ENCODE measurements at places on chromosomes 4 and X.

- DNase-seq = no peak
Measured at GRCh38 chrX:10622197-10622596, 1.8 kb upstream of the MID1 start.

DNA sequence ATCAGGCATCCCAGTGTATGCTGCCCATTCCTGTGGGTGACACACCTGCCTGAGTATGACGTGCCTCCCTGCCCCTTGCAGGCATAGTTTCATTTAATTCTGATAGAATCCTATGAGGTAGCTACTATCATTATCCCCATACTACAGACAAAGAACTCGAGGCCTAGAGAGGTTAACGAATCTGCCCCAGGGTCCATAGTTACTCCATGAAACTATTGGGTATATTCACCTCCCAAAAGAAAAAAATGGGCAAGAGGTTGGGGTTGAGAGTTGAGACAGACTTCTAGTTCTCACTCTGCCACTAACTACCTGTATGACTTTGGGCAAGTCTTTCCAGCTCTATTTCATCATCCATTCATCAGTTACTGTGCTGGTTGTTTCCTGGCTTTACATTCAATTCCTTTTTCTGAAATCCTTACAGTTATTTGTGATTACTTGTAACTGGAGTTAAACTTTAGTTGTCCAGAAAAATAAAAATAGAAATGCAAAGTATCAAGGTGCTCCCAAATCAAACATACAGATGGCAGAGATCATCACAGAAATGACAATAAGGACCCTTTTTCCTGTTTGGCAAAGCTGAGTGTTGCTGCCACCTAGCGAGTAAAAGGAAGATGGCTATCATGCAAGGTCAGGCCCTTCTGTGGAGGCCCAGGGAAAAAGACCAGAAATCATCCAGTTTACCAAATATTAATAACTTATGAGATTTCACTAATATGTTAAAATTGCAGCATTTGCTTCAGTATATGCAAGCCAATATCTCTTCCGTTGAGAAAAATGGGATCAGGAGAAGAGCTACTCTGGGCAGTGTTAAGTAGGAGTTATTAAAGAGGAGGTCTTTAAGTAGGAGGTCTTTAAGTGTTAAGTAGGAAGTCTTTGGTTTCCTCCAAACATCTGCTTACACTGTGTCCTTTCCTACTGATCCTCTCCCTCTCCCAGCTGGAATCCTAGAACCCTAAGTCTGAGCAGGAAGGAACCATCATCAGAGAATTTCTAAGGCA, 17.1 kb upstream of the MAP7D3 start:
- DNase-seq = peak; percentile 36

DNA sequence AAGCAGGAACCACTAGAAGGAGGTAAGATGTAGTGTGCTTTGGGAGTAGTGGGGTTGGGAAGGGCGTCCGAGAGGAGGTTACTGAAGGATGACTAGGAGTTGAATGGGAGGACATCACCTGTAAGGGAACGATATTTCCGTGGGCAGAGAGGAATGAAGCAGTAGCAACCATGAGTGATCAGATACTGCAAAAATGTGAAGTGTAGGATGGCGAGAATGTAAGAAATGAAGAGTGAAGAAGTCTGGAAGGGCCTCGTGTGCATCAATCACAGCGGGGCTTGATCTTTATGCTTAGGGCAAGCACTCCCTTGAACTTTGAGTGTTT, 594 bp downstream of the MSMO1 start:
- DNase-seq = no peak

DNA sequence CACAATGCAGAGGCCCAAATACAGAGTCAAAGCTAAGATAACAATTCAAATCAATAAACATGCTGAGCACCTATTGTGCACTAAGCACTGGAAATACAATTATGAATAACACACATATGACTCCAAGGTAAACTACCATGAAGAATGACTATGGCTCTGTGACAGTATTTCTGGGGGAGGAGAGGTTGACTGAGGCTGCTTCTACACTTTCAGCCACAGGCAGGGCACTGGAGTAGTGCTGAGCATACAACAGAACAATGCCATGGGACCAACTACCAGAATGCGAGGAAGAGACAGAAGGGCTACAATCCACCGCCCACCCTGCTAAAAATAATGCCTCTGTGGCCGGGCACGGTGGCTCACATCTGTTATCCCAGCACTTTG, 13.7 kb downstream of the TEC start:
- DNase-seq = no peak

GRCh38 chr4:44638091-44638490, 13.3 kb downstream of the YIPF7 start:
- DNase-seq = no peak

GRCh38 chrX:39011454-39012221, 210.4 kb downstream of the MID1IP1 start:
- no peak for DNase-seq

GRCh38 chr4:8308144-8308543, 38.6 kb downstream of the HTRA3 start:
- no peak for DNase-seq

DNA sequence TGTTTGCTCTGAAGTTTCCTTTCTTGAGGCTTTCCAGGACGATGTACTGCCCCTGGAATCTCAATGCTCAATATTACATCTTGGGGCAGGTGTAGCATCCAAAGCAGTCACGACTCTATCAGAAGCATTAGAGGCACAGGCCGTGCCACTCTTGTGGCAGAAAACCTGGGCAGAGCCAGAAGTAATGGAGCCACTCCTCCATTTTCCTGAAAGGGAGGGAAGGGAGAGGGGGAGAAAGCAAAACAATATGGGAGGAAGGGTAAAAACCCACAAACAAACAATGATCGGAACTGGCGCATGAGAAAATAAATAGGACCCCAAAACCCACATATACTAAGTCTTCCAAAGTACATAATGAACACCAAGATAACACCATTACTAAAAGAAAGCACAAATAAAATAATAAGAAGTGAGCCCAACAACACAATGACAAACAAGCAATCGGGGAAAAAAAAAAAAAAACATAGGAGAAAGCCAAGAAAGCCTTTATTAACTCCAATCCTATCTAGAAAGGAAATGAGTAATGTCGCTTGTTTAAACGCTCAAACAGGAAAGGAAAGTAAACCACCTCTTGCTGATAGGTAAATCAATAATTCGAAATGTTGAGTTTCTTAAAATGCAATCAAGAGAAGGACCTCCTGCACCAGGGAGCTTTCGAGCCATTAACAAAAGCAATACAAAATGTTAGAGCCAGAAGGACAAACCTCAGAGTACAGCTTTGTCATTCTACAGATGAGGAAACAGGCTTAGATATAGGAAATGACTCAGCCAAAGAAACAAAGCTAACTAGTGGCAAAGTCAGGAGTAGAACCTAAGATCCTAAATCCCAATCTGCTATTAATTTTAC, 117.4 kb downstream of the ATRX start:
- DNase-seq = no peak

DNA sequence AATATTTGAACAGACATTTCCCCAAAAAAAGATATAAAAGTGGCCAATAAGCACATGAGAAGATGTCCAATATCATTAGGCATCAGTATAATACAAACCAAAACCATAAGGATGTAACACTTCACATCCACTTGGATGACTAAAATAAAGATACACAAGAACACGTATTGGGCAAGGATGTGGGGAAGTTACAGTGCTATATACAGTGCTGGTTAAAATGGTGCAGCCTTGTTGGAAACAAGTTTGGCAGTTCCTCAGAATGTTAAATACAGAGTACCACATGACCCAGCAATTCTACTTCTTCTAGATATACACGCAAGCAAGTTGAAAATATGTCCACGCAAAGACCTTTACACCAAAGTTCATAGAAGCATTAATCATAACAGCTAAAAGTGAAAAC, 58.9 kb downstream of the HAUS3 start:
- DNase-seq = no peak

- no peak for DNase-seq
Measured at GRCh38 chr4:130747842-130748241, 1651.9 kb downstream of the C4orf33 start.

DNA sequence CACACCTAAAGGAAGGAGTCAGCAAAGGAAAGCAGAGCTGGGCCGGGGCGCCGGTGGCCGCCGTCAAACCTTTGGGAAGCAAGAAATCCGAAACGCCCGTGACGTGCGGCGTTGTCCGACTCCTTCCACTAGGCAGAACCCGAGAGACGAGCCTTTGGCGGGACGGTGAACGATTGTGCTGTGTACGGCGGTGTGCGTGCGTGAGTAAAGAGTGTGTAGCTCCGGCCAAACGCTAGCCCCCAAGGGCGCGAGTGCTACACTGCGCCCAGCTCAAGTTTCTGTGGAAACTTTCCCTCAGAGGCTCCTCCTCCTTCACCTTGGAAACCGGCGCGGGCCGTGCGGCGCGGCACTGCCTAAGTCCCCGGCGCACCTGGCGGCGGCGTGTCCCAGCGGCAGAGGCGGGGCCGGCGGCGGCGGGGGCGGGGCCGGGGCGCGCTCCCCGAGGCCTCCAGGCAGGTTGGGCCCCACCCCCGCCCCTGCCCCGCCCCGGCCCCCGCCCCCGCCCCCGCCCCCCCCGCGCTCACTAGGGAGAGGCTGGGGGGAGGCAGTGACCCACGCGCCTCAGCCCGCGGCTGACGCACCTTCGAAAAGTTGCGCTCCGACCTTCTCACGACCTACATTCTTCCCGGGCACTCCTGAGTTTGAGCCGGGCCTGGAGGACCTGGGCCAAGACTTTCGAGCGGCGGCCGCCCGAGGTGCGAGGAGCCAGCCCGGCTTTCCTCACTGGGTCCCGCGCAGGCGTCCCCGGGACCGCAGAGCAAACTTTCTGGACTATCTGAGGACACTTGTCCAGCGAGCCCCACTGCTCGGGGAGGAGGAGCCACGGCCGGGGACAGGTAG, at the start of gene FHIP1A:
Gene FHIP1A, plus strand, starts transcription at position 547 of the 840 bp plus-strand sequence. CDS start 157,084 bp downstream, outside the sequence.
- peak; percentile 33 for DNase-seq

- no peak for DNase-seq
Measured at GRCh38 chr4:150240011-150240410, 161.8 kb downstream of the DCLK2 start.

- peak; percentile 47 for DNase-seq
Measured at GRCh38 chr4:81470456-81471297, 1.0 kb downstream of the RASGEF1B start.

DNA sequence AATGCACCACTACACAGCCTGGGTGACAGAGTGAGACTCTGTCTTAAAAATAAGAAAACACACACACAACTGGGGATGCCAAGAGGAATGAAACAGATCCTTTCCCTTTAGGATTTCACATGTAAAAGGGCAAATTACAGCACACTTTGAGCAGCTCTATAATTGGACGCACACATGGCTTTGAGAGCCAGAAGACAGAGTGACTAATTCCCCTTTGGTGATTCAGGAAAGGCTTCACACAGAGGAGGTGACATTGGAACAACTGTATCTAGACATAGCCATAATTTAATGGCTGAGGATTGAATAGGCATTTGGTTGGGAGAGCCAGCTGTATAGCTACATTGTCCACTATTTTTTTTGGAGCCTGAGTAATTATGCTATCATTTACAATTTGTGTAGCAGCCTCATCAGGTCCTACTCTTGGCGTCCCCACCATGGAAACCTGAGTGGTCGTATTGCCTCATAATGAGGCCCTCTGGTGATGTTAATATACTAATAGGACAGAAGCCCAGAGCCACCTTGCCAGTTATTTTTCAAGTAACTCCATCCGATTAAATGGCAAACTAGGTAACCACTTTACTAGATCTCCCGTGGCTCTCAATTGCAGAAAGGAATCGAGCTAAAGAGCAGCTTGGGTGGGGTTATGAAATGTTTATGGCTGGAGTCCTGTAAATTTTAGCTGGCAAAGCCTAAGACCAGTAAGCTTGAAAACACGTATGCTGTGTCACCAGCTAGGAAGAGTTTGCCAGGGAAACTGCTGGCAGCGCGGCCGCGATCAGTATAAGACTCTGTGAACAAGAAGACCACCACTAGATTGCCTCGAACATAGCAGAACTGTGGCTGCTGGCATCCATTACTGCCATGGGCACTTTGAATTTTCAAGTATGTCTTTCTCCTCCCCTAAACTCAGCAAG, 8.5 kb upstream of the PPEF1 start:
- DNase-seq = no peak

- no peak for DNase-seq
Measured at GRCh38 chrX:76172325-76172893, 453 bp upstream of the PBDC1 start.

GRCh38 chr4:45620808-45621207, 503.0 kb downstream of the GABRG1 start:
- no peak for DNase-seq

- no peak for DNase-seq
Measured at GRCh38 chrX:39205467-39205866, 404.2 kb downstream of the MID1IP1 start.

All from immature natural killer cell (primary cell).